ENCODE measurements at places on chromosomes 4 and X.

GRCh38 chr4:104519588-104519987 is 24.9 kb upstream of the CXXC4 start:
- no peak for DNase-seq

GRCh38 chr4:80362578-80363181 is 27.1 kb downstream of the CFAP299 start:
- no peak for DNase-seq

GRCh38 chr4:77360451-77360850 is 203.4 kb downstream of the CCNG2 start:
- no peak for DNase-seq

GRCh38 chrX:118971552-118971951 is 2.9 kb upstream of the LONRF3 start:
- no peak for DNase-seq

Measured in activated CD8-positive, alpha-beta memory T cell treated with anti-CD3 and anti-CD28 coated beads for 24 hours (primary cell).